ENCODE measurements at places on chromosomes 4 and X. TPM values are rescaled to one million over a fixed set of nuclear protein-coding genes. Genes with fewer than 3 reads are reported as not detected.
A peak's percentile ranks its signal among the peaks of the same experiment; 100 is the strongest.

- no peak for DNase-seq
Observed at GRCh38 chr4:47562297-47562696, 77.2 kb downstream of the ATP10D start.

The XAGE1A gene
- not detected for total RNA-seq

- DNase-seq: no peak
Observed at GRCh38 chrX:110145311-110145710, 142.4 kb downstream of the TMEM164 start.

The STK32B gene
- total RNA-seq: 3.1 TPM

DNA sequence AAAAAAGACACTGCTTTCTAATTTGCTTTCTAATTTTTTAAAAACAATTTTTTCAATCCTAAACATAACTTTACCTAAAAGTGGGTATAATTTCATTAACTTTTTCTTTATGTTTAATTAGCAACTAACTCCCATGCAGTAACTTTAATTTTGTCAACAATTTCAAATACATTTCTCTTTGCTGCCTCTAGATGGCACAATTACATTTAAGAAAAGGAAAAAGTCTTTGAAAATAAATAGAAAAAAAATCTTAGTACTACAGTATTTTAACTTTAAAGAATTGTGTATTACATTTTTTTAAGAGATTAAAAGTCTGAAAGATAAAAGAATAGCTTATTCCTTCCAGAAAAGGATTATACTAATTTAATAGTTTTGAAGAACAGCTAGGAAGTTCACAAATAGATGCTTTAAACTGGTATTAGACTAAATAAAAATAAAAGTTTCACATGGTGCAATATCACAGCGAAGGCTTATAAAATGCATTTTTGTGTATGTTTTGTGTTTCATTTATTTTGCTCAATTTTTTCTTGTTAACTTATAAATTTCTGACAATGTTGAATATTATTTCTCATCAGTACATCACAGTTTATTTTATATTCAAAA, 105.1 kb downstream of the ADGRA3 start:
- DNase-seq: peak; percentile 37

The COX7B2 gene
- total RNA-seq: 0.45 TPM

The RNF212 gene
- not detected for total RNA-seq

Measured in SK-MEL-5 (cell line).